ENCODE measurements at places on chromosomes 7 and 10.

GRCh38 chr10:102796407-102797176 is 40.6 kb downstream of the CYP17A1 start:
- peak; percentile 19 for DNase-seq

GRCh38 chr10:11237571-11237970 is 219.9 kb downstream of the CELF2 start:
- DNase-seq = no peak

GRCh38 chr10:81600185-81600584 is 274.8 kb upstream of the NRG3 start:
- DNase-seq = no peak

DNA sequence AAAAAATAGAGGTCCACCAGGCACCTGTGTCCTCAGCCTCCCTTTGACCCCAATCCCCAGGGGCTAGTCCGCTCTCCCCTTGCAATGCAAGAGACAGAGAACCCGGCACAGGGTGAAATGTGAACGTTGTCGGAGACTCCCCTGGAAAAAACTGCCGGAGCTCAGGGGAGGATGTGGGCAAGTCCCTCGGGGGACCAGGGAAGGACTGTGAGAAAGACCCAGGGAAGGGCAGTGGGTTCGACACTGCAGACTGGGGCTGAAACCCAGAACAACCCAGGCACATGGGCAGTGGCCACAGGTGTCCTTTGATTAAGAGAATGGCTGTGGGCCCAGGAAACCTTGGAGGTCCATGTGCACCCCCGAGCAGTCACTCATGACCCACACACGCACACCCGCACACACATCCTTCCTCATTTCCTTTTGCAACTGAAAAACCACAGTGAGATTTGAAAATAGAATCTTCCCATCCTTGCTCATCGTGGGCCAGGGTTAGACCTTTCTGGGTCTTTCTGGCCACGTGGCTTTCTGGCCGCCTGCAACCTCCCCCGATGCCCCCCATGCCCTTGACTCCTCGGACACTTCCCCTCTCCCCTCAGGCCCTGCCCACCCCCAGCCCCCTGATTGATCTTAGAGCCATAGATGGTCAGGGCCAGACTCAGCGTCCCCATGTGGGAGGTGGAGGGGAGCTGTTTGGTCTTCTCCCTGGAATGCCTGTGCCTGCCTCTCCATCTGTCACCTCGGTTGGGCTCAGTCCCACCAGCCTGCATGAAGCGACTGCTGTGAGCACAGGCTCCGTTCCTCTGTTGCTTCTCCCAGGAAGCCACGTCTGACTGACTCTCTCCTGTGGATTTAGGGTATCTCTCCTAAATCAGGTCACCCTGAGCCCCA is 7.9 kb downstream of the LAT2 start:
- no peak for DNase-seq

GRCh38 chr7:64099656-64100531 is 54.7 kb downstream of the ZNF727 start:
- DNase-seq = no peak

DNA sequence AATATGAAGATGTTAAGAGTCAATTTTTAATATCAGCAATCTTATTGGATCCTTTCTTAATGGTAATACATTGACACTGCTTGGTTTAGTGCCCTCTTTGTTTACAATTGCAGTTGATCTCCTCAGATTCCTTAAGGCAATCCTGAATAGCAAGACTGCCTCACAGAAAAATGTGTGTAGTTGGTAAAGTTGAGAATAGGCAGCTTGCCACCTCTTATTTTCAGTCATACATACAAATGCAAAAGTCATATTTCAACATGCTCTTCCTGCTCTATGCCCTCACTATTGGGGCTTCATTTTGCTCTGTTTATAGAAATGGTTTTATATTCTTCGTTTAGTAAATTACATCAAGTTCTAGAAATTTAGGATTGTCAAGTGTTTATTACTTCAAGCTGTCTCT is 661.1 kb upstream of the ANKRD30A start:
- DNase-seq = no peak

GRCh38 chr10:103748020-103748419 is 107.4 kb downstream of the SH3PXD2A start:
- DNase-seq = no peak

DNA sequence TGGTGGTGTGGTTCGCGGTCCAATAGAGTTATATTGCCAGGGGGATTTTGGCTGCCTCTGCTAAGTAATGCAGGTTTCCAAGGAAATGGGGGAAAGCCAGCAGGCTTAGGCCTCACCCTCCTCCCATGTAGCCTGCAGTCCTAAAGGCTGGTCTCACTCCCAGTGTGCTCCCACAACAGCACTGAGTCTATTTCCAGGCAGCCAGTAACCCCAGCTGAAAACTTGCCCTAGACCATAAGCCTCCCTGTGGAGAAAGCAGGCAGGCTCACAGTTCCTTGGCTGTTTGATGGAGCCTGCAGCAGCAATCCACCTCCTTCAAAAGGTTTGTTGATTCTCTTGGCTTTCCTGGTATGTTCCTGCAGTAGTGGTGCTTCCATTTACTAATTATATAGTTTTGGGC is 220.0 kb upstream of the ZNF804B start:
- no peak for DNase-seq

GRCh38 chr7:125592331-125592730 is 662.7 kb upstream of the POT1 start:
- no peak for DNase-seq
